Stimulated activated CD4-positive, alpha-beta T cell treated with anti-CD3 and anti-CD28 coated beads, Interleukin-15, amount 100 ng/mL, for 1 hour (primary cell): ENCODE measurements at places on chromosomes 4 and X.
A peak's percentile ranks its signal among the peaks of the same experiment; 100 is the strongest.

DNA sequence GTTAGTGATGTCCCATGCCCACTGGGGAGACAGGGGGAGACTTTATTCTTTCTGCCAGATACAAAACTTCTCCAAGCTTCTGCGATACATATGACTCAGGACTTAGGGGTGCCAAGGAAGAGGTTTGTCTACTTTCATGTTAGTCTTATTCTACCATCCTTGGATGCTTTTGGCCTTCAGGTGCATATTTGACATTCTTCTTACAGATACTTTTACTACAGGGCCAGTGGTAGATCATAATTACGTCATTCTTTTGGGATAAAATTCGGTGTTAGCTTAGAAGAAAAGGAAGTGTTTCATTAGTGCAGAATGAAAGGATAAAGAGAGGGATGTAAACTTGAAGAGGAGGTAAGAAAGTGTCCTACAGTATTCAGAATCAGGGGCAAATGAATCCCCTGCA lies 245.2 kb downstream of the THOC2 start:
- DNase-seq = no peak

DNA sequence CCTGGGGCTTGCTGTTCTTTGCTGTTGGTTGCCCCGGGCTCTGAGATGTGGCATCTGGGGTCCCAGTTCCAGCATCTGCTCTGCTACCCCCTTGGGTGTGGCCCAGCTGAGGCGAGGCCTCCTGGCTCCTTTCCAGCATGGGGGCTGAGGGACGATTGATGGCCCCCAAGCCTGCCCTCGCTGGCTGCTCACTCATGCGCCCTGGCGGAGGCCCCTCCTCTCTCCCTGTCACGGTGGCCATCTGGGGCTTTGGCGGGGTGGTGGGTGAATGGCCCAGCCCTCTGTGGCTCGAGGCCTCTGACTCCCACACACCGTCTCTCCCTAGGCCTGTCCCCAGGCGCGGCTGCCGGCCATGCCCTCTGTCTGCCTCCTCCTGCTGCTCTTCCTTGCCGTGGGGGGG lies 1.8 kb downstream of the PLXNA3 start:
- no peak for DNase-seq

DNA sequence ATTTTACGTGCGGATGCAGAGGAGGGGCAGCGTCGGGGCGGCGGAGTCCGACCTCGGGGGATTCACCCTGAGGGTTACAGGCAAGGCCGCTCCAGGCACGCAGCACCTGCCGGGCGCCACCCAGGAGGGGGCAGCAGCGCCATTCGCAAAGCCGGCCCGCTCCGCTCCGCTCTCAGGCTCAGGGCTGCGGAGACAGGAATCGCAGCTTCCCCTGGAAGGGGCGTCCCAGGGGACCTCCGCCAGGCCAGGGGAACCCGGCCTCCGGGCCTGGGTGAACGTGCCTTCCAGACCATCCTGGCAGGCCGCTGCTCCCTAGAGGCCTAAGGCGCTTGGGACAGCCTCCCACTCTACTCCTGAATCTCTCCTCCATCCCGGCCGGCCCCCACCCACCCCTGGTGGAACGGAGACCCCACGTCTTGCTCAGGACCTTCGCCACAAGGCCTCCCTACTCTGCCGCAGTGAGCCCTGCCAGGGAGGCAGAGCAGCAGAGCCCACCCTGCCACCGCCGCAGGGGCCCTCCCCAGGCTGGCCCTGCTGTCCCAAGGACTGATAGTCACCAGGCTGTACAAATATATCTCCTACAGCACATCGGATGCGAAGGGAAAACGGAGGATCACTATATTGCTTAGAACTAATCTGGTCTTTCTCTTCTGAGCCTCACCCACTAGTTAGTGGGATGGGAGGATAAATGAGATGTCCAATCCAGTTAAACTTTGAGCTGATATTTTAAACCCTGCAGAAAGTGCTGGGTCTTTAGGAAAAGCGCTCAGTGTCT lies 115.0 kb downstream of the SMIM20 start:
- DNase-seq = peak; percentile 72

GRCh38 chr4:25075851-25076250 lies 45.1 kb upstream of the LGI2 start:
- no peak for DNase-seq

DNA sequence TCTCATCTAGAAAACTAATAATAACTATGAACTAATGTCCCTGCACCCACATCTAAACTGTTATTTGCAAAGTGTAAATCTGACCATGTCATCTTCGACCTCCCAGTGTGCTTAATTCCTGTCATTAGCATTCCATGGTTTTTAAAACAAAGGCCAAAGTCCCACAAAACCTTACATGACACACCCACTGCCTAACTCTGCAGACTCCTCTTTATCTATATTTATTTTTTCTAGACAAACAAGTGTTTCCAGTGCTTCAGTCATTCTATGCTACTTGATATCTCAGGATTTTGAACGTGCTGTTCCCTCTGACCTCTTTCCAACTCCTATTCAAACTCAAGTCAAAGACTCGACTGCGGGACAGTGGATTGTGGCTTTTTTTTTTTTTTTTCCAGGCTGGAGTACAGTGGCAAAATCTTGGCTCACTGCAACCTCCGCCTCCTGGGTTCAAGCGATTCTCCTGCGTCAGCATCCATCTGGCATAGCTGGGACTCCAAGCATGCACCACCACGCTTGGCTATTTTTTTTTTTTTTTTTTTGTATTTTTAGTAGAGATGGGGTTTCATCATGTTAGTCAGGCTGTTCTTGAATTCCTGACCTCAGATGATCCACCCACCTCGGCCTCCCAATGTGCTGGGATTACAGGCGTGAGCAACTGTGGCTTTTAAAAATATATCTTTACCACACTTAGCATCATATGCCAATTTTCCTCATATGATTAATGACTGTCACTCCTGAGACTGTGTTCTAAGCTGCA lies 1511.0 kb downstream of the ARAP2 start:
- DNase-seq = no peak

GRCh38 chr4:2280531-2281300 lies 18.8 kb upstream of the MXD4 start:
- DNase-seq = no peak

GRCh38 chr4:88320780-88321373 lies 36.5 kb upstream of the PPM1K start:
- DNase-seq = peak; percentile 12

- no peak for DNase-seq
Observed at GRCh38 chr4:4853371-4853823, 6.1 kb upstream of the MSX1 start.
